ENCODE measurements at places on chromosomes 3 and 15.
A peak's percentile ranks its signal among the peaks of the same experiment; 100 is the strongest.

DNA sequence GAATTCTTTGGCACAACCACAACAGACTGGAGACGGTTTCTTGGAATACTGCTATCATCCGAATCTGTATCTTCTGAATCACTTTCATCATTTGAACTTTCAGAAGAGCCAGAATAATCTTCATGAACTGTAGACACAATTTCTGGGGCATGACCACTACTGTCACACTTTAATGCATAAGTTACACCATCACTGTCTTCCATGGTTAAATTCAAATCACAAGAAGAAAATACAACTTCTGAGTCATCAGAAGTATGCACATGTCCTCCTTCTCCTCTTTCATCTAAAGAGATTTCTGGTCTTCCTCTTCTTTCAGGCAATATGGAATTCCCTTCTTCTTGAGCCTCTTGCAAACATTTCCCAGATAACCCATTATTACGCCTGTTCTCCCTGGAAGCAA is 42.5 kb downstream of the SETD2 start:
- DNase-seq: no peak

DNA sequence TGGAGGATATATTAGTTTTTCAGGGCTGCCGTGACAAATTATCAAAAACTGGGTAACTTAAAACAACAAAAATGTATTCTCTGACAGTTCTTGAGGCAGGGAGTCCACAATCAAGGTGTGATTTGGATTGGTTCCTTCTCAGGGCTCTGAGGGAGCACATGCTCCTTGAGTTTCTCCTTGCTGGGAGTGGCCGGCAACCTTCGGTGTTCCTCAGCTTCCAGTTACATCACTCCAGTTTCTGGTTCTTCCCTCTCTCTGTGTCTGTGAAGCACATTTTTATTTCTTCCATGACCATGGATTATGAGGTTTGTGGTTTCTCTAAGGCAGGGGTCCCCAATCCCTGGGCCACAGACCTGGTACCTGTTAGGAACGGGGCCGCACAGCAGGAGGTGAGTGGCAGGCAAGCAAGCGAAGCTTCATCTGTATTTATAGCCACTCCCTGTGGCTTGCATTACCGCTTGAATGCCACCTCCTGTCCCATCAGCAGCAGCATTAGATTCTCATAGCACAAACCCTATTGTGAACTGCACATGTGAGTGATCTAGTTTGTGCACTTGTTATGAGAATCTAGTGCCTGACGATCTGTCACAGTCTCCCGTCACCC is 24.3 kb downstream of the LRRC28 start:
- DNase-seq: no peak

DNA sequence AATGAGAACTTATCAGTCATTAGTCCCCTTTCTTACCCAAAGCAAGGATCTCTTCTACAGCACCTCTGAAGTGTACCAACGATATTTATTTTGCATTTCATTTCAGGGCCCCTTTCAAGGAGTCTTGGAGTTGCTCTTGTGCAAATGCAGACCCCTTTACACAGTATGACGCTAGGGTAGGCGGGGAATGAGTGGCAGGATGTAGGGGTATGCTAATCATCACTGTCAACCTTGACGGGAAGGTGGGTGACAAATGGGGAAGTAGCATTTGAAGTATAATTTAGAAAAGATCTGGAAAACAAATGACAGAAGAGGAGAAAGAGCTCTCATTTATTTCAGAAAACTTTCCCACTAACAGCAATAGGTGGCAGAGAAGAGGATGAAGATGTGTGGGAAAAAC is 94.4 kb downstream of the LRRN1 start:
- DNase-seq: no peak

GRCh38 chr3:48404440-48405342 is 25.2 kb downstream of the PLXNB1 start:
- no peak for DNase-seq

DNA sequence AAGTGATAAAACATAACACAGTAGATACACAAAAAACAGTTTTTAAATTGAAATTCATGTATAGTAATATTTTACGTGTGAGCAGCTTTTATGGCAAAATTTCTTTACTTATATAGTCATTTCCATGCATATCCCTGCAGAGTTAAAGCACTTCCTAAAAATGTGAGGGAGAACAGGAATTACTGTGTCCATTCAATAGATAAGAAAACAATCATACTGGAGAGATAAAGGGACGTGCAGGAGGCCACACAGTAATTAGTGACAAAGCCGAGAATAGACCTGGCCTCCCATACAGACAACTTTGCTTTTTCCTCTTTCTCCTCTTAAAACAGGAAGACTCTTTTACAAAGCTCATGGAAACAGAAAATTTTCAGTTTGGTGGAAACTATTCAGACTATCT is 247.5 kb downstream of the CDIN1 start:
- DNase-seq: no peak

- no peak for DNase-seq
These were observed 88.2 kb downstream of the AP4E1 start for GRCh38 chr15:50996641-50997040.

- peak; percentile 28 for DNase-seq
These were observed 179.0 kb downstream of the P3H2 start for GRCh38 chr3:189941679-189942078.

DNA sequence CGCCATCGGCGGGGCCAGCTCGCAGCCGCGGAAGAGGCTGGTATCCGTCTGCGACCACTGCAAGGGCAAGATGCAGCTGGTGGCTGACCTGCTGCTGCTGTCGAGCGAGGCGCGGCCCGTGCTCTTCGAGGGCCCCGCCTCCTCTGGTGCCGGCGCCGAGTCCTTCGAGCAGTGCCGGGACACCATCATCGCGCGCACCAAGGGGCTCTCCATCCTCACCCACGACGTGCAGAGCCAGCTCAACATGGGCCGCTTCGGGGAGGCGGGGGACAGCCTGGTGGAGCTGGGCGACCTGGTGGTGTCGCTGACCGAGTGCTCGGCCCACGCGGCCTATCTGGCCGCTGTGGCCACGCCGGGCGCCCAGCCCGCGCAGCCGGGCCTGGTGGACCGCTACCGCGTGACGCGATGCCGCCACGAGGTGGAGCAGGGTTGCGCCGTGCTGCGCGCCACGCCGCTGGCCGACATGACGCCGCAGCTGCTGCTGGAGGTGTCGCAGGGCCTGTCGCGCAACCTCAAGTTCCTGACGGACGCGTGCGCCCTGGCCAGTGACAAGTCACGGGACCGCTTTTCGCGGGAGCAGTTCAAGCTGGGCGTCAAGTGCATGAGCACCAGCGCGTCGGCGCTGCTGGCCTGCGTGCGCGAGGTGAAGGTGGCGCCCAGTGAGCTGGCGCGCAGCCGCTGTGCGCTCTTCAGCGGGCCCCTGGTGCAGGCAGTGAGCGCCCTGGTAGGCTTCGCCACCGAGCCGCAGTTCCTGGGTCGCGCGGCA is 1.8 kb downstream of the TLNRD1 start:
- DNase-seq: peak; percentile 69

GRCh38 chr3:8767667-8768363 is 1.6 kb downstream of the OXTR start:
- peak; percentile 42 for DNase-seq

All from dermis blood vessel endothelial cell (primary cell).